Activated naive CD4-positive, alpha-beta T cell (primary cell): ENCODE measurements at places on chromosomes 11 and 22.

- no peak for DNase-seq
Observed at GRCh38 chr22:42132457-42132856, 1.8 kb upstream of the CYP2D6 start.

DNA sequence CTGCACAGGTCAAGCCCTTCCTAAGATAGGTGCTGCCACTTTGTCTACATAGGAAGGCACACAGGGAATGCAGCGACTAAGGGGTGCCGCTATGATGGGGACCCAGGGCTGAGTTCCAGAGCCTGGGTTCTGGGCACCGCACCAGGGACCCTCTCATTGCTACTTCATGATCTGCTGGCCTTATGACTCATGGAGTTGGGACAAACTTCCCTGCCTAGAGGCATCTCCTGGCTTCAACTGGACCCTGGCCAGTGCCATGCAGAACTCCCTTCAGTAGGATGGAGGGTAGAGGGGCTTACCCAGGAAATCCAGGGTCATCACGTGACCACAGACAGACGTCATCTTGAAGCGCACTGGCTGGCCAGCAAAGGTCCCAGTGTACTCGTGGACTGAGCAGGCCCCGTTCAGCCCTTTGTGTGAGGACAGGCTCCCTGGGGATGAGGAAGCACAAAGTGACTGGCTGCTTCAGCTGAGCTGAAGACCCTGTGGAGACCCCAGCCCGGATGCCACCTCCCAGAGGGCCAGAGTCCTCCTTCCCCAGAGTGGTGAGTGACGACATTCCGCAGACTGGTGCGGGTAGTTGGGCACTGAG, 8.4 kb downstream of the TOP3B start:
- DNase-seq = no peak

DNA sequence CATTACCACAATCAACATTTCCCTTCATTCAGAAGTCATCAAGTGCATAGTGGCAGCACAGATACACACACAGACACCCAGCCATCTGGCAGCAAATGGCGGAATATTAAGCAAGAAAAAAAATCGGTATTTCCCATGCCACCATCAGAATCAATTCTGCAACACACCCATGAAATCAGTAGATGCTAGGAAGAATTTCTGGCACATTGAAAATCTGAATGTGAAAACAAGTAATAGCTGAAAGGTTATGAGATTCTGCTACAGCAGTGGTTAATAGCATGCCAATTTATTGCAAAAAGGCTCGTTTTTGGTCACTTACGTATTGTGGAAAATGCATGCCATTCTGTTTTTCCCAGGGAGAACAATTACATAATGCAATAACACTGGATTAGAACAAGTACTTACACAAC, 91.1 kb downstream of the PICALM start:
- DNase-seq = no peak

GRCh38 chr11:116727990-116728389, 44.8 kb downstream of the BUD13 start:
- DNase-seq = no peak
